ENCODE measurements at places on chromosomes 7 and 10.

GRCh38 chr7:67466109-67466508 lies 469.5 kb downstream of the TYW1 start:
- DNase-seq = no peak

- no peak for DNase-seq
Observed at GRCh38 chr7:110977127-110977737, 113.7 kb upstream of the LRRN3 start.

DNA sequence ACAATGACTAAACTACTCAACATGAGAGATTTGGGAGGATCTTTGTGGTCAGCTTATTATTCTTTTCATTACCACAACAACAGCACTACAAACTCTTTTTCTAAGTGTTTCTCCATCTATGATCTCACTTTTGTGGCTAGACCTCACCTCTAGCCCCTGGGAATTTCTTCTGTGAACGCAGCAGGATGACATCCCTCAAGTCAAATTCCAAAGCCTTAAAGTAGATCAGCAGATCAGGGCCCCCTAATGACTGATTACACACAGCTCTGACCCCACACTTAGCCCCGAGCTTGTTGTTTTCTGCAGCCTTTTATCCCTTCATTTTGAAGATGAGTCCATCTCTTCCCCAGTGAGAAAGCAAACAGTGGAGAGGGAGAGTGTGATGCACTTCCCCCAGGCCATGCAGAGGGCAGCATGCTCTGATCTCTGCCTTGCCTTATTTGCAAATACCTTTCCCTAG lies 27.3 kb downstream of the TFAM start:
- DNase-seq = no peak

- no peak for DNase-seq
Observed at GRCh38 chr10:29926693-29927048, 132.7 kb downstream of the JCAD start.

Data from effector memory CD8-positive, alpha-beta T cell (primary cell).